CD4-positive, alpha-beta T cell treated with Interleukin-2 at 100 ng/mL for 4 hours (primary cell): ENCODE measurements at places on chromosomes 6 and 20.

DNA sequence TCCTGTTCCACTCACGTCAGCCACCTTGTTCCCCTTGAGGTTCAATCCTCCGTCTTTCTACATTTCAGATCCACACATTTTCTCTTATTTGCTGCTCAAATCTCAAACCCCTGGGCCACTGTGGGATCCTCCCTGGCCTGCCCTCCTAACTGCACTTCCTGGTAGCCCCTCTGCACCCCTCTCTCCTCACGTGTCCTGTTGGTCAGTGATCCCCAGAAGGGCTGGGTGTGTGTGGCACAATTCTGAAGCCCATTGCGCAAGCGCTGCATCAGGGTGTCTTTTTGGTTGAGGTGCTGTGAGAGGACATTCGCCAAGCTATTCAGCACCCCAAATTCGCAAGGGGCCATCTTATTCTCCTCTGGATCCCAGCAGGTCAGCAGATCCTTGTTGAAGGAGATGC lies 2.3 kb downstream of the HLA-DMB start:
- no peak for DNase-seq

GRCh38 chr20:37392441-37393195 lies 46.7 kb downstream of the SRC start:
- DNase-seq: peak; percentile 13

DNA sequence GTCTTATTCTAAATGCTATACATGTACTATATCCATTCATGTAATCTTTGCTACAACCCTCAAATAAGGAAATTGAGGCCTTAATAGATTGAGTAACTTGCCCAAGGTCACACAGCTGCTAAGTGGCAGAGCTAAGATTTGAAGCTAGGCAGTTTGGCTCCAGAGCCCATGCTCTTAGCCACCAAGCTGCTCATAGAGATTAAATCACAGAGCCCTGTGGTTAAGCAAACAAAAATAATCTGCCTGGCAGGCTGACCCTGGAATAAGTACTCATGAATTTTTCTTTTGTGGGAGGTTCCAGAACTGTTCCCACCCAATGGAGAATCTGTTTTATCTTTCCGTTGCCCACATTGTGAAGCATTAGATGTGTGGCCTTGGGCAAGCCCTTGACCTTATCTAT lies 7.4 kb downstream of the AAR2 start:
- DNase-seq: no peak

GRCh38 chr20:56278196-56278595 lies 29.7 kb downstream of the MC3R start:
- no peak for DNase-seq

GRCh38 chr6:111195656-111196055 lies 108.4 kb downstream of the SLC16A10 start:
- no peak for DNase-seq

DNA sequence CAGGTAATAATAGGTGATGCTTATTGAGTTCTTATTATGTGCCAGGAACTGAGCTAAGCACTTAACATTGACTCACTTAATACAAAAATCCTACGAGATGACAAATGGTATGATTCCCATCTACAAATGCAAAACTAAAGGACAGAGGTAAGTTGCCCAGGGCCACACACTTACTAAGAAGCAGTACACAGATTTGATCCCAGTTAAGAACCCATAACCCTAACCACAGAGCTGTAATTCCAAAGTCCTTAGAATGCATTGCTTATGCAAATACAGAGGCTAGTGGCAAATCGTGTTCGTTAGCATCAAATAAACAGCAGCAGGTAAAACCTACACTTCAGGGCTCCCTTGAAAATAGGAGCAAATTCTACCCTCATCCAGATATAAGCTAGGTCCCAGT lies 104.0 kb downstream of the SASH1 start:
- no peak for DNase-seq

DNA sequence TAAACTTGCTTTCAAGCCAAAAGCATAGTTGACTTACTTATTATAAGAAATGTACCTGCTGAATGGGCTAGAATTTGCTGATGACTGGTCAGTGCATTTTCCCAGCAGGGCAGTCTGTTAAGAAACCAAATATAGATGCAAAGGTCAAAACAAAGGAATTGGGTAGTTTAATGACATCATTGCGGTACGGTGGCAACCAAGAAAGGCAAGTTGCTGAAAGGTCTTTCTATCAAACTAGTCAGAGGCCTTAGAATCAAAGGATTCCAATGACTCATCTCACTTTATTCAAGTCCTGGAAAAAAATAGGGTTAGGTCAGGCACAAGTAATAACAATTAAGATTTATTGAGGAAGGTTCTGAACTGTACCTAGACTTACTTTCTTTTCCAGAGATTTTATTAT lies 76.4 kb downstream of the KIZ start:
- DNase-seq: no peak

DNA sequence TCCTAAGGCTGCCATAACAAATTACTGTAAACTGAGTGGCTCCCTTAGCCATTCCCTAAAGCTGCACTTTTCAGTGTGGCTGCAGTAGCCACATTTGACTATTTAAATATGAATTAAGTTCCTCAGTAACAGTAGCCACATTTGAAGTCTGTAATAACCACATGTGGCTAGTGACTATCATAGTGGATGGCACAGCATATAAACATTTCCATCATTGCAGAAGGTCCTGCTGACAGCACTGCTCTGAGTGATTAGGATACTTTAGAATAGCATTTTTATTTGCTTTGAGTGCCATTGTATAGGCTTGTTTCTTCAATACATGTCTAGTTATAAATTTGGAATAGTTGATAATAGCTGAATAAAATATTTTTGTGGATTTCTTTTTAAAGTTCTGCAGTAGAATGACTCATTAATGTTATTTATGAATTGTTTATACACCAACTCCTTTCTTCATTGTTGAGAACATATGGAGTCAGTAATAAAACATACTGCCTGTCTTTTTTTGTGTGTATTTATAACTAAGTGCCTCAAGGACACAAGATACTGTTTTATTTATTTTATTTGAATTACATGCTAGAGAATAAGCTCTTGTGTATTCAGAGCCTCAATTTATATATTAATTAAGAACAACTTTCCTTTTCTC lies 217.2 kb downstream of the CDKAL1 start:
- no peak for DNase-seq

- no peak for DNase-seq
Measured at GRCh38 chr6:27650620-27651370, 177.9 kb upstream of the ZNF184 start.

DNA sequence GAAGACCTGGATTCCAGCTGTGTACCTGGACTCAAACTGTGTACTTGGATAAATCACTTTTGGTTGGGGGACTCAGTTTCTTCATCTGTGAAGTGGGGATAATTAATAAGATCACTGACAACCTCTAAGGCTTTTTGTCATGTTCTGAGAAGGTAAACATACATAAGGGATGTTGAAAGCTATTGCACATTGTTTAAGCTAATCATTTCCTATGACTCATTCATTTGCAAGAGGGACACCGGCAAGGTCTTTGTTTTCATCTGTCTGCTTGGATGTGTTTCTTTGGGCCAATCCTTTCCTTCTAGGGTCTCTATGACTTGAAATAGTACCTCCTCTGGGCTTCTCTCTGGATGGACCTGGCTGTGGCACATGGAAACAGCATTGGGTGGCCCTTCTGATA lies 6.8 kb downstream of the PROKR2 start:
- no peak for DNase-seq

DNA sequence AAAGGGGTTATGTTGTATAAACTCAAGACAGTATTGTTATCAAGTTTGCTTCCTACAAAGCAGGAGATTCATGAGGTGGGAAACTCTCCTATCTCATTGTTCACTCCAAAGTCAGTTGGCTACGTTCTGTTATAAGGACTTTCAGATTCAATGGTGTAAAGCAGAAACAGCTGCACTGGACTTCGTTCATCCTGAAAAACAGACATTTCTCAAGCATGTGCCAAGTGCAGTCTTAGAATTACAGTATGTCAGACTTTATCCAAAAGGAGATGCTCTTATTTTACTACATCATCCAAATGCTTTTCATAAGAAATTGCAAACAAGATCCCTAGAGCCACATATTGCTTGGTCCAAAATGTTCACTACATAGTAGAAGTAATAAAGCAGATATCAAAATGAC lies 14.9 kb downstream of the COL21A1 start:
- DNase-seq: no peak

DNA sequence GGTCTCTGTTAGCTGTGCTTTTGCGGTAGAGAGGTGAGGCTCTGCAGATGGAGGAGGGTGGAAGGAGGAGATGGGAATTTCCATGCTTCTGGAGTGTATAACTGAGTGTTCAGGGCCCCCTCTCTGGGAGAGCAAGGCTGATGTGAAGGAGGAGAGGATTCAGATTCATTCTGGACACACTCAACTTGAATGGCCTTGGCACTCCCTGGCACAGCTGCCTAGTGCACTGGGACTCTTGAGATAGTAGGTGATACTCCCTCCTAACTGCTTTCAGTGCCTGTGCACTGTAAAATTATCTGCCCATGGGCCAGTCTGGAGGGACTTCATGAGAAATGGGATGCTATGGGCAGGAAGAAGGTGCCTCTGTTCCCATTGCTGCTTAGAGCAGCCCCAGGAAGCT lies 54.2 kb upstream of the MYL9 start:
- no peak for DNase-seq

DNA sequence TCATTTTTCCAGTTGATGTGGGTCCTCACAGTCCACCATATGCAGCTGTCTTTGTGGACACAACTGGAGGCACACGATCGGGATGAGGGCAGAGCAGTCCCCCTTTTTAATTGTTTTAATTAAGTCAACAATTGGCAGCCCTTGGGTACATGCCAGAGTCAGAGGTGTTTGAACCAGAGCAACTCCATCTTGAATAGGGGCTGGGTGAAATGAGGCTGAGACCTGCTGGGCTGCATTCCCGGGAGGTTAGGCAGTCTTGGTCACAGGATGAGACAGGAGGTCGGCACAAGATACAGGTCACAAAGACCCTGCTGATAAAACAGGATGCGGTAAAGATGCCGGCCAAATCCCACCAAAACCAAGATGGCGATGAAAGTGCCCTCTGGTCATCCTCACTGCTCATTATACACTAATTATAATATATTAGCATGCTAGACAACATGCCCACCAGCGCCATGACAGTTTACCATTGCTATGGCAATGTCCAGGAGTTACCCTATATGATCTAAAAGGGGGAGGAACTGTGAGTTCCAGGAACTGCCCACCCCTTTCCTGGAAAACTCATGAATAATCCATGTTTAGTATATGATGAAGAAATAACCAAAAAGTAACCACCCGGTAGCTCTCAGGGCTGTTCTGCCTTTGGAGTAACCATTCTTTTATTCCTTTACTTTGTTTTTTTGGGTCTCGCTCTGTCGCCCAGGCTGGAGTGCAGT lies 31.8 kb upstream of the BLCAP start:
- DNase-seq: no peak

DNA sequence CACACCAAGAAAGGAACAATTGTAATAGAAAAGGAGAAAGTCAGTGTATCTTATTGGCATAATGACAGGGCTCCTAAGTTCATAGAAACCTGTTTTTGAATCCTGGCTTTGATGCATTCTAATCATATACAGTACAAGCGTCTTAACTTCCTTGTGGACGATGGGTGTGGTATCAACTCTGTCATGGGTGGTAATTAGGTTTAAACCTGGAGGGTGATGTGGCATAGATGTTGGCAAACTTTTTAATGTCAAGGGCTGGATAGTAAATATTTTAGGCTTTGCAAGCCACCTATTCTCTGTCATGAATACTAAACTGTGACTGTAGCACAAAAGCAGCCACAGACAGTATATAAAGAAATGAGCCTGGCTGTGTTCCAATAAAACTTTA lies 138.7 kb upstream of the EDN1 start:
- DNase-seq: no peak

DNA sequence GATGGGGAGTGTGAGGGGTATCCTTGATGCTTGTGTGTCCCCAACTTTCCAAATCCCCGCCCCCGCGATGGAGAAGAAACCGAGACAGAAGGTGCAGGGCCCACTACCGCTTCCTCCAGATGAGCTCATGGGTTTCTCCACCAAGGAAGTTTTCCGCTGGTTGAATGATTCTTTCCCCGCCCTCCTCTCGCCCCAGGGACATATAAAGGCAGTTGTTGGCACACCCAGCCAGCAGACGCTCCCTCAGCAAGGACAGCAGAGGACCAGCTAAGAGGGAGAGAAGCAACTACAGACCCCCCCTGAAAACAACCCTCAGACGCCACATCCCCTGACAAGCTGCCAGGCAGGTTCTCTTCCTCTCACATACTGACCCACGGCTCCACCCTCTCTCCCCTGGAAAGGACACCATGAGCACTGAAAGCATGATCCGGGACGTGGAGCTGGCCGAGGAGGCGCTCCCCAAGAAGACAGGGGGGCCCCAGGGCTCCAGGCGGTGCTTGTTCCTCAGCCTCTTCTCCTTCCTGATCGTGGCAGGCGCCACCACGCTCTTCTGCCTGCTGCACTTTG lies at the start of gene TNF:
TNF (plus strand) TSS at position 231 of the 567 bp plus-strand sequence; CDS start at position 408, 177 bp downstream.
- DNase-seq: peak; percentile 91

- DNase-seq: no peak
Measured at GRCh38 chr6:163750431-163751031, 336.0 kb downstream of the QKI start.
